ENCODE measurements at places on chromosomes 12 and 14.

GRCh38 chr12:101777978-101778377 lies 38.7 kb upstream of the SYCP3 start:
- DNase-seq, result no peak

GRCh38 chr14:90655829-90656228 lies 160.4 kb downstream of the TTC7B start:
- no peak for DNase-seq

DNA sequence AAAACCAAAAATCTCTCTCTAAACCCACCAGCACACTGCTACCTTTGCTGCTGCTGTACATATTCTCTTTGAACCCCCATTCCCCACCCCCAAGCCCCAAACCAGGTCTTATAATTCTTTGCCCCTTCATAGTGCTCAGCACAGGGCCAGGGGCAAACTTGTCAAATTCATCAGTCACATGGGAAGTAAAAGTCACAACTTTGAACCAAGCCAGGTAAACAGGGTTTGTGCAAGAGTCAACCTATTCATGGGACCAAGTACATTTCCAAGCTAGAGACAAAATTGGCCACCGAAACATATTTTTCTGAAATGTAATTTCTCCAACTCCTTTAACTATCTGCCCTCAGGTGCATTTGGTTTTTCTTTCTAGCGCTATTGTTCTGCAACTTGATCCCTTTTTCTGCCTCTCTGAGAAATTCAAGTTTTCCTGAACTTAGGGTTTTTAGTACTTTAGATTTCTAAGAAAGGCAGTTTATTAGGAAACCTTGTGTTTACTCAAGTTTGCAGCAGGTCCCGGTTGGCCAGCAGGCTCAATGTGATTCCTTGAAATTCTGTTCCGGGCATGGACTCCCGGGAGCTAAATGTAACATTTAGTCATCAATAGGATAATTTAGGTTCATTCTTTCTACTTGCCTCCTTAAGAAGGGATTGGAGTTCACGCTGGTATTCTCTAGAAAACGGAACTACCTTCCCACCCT lies 230.5 kb downstream of the EFCAB11 start:
- no peak for DNase-seq

DNA sequence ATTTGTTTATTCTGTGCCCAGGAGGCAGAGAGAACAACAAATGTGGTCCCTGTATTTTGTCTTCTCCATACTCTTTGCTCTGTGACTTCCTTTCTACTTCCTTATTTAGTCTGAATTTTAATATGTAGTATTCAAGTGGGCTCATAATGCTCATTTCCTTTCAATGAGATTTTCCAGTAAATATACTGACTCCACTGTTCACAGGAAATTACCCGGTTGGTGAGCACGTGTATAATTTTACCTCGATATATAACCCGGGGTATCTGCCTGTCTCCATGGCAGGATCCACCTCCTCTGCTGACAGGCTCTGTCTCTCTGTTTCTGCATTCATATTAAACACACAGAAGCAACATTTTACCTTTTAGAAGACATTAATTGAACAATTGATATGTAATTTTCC lies 166.0 kb downstream of the SLC38A4 start:
- DNase-seq, result no peak

DNA sequence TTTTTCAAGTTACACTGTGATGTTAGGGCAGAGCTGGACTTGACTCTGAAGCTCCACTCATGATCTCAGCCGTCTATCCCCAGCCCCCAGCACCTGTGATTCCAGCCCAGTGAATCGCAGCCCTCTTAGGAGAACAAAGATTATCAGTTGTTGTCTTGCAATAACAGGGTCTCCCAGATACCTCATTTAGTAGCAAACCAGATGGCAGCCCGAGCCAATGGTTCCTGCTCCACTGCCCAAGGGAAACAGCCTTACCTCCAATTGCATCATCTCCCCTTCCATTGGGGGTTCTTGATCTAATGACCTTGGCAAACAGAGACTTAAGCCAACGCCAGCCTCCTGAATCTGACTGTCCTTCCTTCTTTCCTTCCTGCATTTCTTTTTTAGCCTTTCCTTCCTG lies 371.2 kb downstream of the BCL11B start:
- no peak for DNase-seq

- no peak for DNase-seq
These were observed 328.2 kb downstream of the CACNA1C start for GRCh38 chr12:2380946-2381345.

DNA sequence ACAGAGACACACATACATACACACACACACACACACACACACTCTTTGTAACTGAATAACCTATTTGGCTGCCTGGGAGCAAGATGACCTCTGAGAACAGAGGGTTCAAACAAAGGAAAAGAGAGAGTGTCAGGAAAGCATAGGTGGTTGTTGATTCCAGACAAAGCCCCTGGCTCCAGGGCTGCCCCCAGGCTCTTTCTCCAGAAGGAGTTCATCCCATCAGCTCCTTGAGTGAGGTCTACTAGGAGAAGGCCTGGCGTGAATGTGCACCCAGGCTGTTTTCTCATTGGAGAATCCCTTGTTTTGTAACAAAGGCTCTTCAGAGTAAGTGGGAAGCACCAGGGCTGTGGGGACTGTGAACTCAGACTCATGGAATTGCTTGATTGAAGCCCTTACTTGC lies 151.9 kb downstream of the EMP1 start:
- DNase-seq, result no peak

GRCh38 chr12:76552343-76552938 lies 7.1 kb downstream of the OSBPL8 start:
- no peak for DNase-seq

- no peak for DNase-seq
These were observed 313.2 kb downstream of the PCNX1 start for GRCh38 chr14:71220462-71220861.

- no peak for DNase-seq
These were observed 37.1 kb downstream of the LRRK2 start for GRCh38 chr12:40261937-40262336.

DNA sequence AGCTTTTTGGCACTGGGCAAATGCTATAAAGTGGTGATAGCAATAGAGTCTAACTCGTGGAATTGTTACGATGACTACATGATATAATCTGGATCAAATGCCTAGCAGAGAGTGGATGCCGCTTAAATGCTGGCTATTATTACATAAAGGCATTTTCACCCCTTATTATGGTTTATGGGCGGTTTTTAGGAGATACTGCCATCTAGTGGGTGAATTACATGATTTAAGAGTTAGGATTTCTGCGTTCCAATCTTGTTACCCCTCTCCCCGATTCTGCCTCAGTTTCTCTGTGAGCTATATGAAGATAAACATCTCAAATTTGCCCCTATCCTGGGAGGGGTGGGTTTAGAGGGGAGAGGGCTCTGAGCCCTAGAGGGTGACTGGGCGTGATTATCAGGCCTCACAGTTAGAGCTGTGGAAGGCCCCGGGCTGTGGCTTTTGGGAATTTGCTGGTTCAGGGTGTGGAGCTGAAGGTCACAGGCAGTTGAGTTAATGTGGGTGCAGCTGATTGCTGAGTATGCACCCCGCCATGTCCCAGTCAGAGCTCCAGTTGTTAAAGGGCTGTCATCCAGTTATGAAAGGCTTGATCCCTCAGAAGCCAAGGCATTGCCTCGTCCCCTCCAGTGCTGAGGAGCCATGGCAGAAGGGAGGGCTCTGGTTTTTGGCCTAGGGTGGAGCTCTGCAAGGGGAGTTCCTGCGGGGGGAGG lies 14.4 kb downstream of the CLSTN3 start:
- no peak for DNase-seq

- DNase-seq, result no peak
These were observed 12.9 kb downstream of the TMEM120B start for GRCh38 chr12:121725423-121725822.

- no peak for DNase-seq
These were observed at the start of gene LGR5 for GRCh38 chr12:71439613-71440344. LGR5 (plus strand) TSS chr12:71439798; CDS start chr12:71440081, 283 bp downstream.

DNA sequence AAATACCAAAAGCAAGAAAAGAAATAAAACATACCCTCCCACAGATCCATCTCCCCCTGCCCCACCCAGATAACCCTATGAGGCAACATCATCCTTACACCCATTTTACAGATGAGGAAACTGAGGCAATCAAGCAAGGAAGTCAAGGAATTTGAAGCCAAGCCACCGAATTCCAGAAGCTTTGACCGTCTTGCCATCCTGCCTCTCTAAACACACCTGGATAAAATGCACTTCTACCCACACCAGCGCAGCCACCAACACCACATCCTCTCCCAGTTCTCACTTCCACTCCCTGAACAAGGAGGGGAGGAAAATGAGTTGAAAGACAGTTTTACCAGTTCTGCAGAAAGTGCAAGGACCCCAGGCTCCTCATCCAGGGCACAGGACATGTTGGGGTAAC lies 13.6 kb downstream of the CMKLR1 start:
- no peak for DNase-seq

DNA sequence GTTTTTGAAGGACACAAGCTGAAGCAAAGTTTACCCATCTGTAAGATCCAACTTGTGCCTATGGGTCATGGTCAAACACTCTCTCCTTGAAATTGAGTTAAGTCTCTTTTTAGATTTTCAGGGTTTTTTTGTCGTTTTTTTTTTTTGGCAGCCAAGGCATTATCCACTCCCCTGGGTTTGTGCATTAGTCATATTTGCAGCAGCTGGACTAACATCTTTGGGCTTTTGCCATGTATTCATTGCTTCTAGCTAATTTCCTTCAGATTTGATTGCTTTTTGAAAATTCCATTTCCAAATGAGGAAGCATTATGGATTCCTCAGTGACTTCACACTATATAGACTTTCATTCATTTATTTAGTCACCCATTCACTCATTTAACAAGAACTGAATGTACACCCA lies 80.3 kb upstream of the SRRM4 start:
- DNase-seq, result no peak

DNA sequence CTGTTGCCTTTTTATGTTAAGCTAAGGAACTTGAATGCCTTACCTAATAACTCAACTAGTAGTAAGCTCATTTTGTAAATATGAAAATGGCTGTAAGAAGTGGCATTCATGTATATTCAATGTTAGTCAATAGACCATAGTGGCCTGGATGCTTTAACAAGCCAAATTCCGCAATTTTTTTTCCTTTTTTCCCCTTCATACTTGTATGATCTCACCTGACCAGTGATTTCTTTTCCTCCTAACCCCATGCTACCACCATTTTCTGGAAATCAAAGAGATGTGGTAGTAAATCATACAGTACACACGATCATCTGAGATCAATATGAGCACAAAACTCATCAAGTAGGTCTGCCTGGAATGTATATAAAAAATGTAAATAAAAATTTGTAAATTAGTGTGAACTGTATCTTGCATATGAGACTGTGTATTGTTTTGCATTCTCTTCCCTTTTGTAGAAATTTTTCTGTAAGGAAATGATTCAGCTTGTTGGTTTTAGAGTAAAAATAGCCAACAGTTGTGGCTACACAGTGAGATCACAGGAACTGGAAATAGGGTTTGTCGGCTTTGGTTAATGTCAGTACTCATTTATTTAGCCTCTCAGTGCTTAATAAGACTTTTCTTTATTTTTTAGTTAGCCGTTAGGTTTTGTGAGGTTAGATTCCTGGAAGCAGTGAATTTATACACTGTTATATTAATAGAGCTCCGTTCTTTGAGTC lies 62.5 kb downstream of the ETNK1 start:
- no peak for DNase-seq
